H54 (cell line): ENCODE measurements at places on chromosomes 3 and 15.

- no peak for DNase-seq
These were observed 26.7 kb downstream of the KLHL24 start for GRCh38 chr3:183662099-183662498.

GRCh38 chr15:90376789-90377188, 11.3 kb upstream of the IQGAP1 start:
- DNase-seq, result no peak

- DNase-seq, result no peak
These were observed 8.4 kb downstream of the MED12L start for GRCh38 chr3:151093905-151094304.

DNA sequence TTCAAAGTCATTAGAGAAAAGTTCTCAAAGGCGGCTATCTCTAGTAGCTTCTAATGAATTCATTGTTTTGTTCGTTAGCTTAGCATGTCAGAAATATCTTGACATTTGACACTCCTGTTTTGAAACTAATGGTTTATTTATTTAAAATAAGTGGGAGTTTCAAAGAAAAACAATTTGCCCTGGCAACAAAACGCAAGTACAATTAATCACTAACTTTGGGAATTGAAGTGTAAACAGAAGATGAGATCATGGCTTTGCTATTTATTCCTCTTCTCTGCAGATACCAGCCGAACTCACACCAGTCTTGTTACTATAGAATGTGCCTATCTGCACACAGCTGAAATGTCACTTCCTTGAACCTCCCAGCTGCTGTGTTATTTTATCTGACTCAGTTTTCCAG, 27.5 kb downstream of the MASP1 start:
- no peak for DNase-seq

GRCh38 chr3:2656806-2657777, 453.1 kb downstream of the IL5RA start:
- DNase-seq, result no peak

GRCh38 chr15:94230431-94230882, 904 bp upstream of the MCTP2 start:
- no peak for DNase-seq

GRCh38 chr3:4517643-4518311, 24.6 kb downstream of the ITPR1 start:
- DNase-seq, result no peak

DNA sequence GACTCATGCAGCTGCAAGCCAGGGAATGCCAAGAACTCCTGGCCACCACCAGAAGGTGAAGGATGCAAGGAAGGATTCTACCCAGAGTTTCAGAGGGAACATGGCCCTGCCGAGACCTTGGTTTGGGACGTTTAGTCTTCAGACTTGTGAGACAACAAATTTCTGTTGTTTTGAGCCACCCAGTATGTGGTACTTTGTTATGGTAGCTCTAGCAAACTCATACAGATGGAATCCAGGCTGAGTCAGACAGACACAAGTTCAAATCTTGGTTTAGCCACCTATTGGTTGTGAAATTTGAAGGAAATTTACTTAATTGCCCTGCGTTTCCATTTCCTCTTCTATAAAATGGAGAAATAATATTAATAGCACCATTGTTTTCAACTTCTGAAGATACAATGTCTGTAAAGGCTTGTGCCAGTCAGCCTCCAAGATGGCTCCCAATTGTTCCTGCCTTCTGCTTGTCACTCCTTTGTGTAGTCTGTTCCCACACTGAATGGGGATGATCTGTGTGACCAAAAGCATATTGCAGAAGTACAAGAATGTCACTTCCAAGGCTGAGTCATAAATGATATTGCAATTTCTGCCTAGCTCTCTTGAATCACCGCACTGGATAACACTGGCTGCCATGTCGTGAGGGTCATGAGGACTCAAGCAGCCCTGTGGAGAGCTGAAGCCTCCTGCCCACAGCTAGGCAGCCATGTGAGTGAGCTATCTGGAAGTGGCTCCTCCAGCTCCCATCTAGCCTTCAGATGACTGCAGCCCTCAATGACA, 223.5 kb upstream of the PROK2 start:
- no peak for DNase-seq

DNA sequence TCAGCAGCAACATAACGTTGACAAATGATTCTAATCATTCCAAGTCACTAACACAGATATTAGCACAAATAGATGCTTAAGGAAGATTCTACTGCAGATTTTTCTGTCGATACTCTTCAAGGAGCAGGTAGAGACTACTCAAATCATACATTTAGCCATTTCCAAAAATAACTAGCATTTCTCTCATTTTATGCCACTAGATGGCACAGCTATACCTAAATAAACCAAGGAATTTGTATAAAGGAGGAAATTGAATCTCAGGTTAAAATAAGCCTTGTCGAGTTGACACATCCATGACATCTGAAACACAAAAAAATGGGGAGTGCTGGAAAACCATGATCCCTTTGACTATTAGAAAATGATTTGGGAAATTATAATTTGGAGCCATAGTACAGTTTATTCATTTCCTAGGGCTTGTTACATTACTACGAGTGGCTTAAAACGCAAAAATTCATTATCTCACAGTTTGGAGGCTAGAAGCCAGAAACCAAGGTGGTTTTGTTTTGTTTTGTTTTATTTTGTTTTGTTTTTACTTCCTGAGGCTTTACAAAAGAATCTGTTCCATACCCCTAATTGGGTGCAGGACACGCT, 59.5 kb upstream of the STRIT1 start:
- DNase-seq, result peak; percentile 6

- DNase-seq, result peak; percentile 20
These were observed 66.5 kb upstream of the BCL6 start for GRCh38 chr3:187811585-187812250.

GRCh38 chr3:46856576-46857471, 6.4 kb downstream of the MYL3 start:
- no peak for DNase-seq

DNA sequence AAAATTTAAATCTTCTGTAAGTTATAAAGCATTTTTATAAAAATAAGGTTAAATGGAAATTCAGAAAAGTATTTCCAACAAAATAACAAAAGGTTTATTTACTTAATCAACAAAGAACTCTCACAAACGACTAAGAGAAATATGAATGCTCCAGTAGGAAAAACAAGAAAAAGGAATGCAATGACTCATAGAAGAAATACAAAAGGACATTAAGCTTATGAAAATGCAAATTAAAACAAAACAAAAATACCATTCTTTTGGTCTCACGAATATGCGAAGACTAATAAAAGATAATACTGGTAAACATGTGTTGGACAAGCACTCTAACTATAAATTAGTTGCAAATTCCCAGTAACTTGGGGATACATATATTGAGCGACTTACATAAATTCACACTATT, 17.5 kb upstream of the TBC1D5 start:
- no peak for DNase-seq

DNA sequence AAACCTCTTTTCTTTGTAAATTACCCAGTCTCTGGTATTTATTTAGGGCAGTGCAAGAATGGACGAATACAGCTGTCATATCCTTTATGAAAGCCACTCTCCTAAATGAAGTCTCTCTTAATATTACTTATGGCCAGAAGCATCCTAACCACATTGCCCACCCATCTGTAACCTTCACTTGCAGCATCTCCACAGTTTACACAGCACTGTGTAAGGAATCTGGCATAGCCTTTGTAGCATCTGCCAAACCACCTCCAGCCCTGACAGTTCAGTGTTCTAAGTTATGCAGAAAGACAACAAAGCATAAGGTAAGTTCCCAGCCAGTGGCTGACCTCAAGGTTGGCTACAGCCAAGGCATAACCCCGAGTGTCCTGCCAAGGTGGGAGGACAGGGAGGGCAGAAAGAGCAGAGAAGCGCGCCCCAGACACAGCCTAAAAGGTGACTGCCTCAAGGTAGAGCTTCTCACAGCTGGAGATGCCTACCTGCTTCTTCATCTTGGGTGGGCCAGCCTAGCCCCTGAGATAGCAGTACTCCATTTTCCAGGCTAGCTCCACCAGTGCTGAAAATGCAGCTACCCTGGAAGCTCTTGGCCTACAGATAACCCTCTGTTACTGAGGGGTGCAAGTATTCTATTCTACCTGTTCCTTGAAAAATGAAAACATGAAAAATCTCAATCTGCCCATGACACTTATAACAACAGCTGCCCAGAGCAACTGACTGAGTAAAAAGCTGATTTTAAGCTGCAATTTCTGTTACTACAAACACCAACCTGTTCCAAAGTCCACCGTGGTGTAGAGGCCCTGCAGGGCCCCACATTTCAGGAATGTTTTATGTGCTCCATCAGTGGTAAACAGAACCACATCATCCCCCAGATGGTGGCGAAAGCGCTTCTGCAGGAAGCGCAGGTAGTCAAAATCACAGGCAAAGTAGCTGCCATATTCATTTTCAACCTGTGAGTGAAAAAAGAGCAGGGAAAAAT, 39.3 kb downstream of the GLB1 start:
- no peak for DNase-seq

- no peak for DNase-seq
These were observed 12.4 kb downstream of the GNAI2 start for GRCh38 chr3:50248387-50248786.

DNA sequence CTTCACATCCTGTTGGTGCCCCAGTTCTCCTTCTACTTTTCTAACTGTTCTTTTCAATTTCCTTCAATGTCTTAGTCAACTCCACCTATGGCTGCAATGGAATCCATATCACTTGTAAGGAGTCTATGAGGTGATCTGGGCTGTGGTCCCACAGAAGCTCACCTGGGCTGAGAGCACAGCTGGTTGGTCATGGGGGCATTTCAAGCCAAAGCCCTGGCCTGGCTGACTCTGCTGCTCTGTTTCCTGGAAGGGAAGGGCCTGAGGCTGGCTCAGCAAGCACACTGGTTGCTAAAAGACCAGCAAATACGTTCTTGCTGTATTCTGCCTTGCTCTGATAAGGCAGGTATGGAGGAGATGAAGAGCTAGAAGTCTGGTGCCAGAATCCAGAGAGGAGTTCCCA, 29.0 kb downstream of the AMOTL2 start:
- DNase-seq, result no peak

- no peak for DNase-seq
These were observed 40.3 kb downstream of the WNT5A start for GRCh38 chr3:55446850-55447249.

GRCh38 chr3:105174017-105174615, 192.6 kb upstream of the ALCAM start:
- no peak for DNase-seq

- DNase-seq, result peak; percentile 68
These were observed 35.2 kb downstream of the BDH1 start for GRCh38 chr3:197520311-197521276.

- DNase-seq, result no peak
These were observed 134.2 kb downstream of the TJP1 start for GRCh38 chr15:29687939-29688505.

- peak; percentile 8 for DNase-seq
These were observed 534.6 kb upstream of the ATP11B start for GRCh38 chr3:182258538-182259177.

GRCh38 chr3:48519277-48519643, 15.3 kb upstream of the SHISA5 start:
- no peak for DNase-seq

- DNase-seq, result no peak
These were observed 70.7 kb downstream of the SLC12A8 start for GRCh38 chr3:125141596-125142419.

DNA sequence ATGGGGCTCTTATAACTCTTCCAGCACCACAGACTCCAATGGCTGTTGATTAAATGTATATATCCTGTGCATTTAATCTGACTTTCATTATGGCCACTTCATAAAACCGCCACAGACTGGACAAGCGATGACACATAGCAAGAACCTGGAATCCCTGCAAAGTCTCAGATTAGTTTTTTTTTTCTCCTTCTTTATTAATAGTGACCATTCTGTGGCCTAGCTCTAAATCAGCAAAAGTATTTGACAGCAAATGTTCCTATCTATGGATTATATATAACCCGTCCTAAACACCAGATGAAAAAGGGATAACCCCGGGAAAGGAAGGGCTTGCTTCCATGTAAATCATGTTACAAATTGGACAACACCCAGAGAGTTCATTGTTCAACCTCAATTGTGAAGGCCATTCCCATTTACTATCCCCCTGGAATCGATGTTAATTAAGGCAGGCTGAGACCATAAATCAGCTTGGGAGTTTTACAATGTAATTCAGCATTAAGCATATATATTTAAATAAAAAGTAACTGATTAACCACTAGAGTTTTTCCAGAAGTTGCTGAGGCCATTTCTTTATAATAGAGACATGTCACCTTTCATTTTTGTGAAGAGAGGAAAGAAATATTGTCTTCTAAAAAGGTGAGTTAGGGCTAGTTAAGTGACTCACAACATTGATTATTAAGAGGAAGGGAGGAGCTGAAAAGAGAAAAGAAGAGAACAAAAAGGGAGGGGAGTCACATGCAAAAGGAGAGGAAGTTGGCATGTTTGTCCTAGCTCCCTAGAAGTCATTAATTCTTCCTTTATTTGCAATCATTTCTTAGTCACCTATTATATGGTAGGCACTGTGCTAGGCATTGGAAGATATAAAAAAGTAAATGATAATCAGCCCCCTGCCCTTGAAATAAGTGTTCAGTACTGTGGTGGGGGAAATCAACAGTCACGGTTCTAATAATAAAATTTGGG, 26.2 kb downstream of the ALDH1A2 start:
- DNase-seq, result no peak

GRCh38 chr3:170631755-170632488, 46.0 kb upstream of the SLC7A14 start:
- DNase-seq, result no peak

- no peak for DNase-seq
These were observed 41.8 kb upstream of the ST6GAL1 start for GRCh38 chr3:186888569-186888968.

- no peak for DNase-seq
These were observed 1.1 kb downstream of the CELSR3 start for GRCh38 chr3:48661501-48662144.

DNA sequence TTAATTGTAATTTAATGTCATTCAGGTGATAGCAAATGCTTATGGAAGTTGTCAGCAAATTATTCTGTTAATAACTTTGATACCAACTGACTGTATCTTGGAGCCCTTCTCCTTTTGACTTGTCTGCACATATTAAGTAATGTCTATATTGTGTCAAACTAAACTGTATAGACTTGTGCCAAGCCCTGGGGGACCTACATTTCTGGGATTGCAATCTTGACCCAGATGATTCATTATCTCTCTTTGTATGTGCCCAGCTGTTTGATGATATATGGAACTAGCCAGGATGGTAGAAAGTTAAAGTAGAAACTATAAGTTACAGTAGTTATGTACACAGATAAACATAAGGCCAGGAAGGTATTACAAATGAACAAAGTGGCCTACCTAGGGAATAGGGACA, 402.8 kb upstream of the RARB start:
- DNase-seq, result no peak

- DNase-seq, result no peak
These were observed 15.9 kb downstream of the CD200R1 start for GRCh38 chr3:112958811-112959560.

DNA sequence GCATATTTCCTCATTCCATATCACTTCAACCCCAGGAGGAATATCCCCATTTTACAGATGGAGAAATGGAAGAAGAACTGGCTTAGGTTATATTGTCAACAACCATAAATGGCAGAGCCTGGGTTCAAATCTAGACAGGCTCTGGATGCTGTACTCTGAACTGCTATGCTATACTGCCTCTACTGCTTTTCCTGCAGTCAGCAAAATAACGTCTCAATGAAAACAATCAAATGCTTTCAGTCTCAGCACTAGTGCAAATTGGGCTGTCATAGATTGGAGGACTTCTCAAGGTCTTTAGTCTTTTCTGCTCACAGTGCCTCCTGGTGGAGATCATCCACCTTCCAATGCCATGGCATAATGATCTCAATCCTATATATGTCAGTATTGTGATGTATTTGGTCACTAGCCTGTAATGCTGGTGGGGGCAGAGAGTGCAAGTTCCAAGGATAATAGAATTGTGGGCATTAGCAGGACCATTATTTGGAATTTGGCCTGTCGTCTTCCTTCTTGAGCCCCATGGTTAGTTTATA, 285.0 kb downstream of the CLSTN2 start:
- no peak for DNase-seq
